ENCODE measurements at places on chromosomes 2 and 18. TPM values are rescaled to one million over a fixed set of nuclear protein-coding genes. Genes with fewer than 3 reads are reported as not detected.

The TCF7L1 gene
- not detected for polyA plus RNA-seq

The SOX11 gene
- 29.7 TPM for polyA plus RNA-seq

The LAMA1 gene
- 1.7 TPM for polyA plus RNA-seq

The KCNG3 gene
- not detected for polyA plus RNA-seq

The VWA3B gene
- polyA plus RNA-seq, result 0.52 TPM

The NTSR2 gene
- not detected for polyA plus RNA-seq

The TMEM127 gene
- polyA plus RNA-seq, result not detected

The TOGARAM2 gene
- 2.9 TPM for polyA plus RNA-seq

The DRC1 gene
- 0.11 TPM for polyA plus RNA-seq

The IL36A gene
- polyA plus RNA-seq, result not detected

The TUBA3E gene
- not detected for polyA plus RNA-seq

The SLC38A11 gene
- 0.83 TPM for polyA plus RNA-seq

The SERPINB3 gene
- polyA plus RNA-seq, result not detected

The IL1B gene
- 0.41 TPM for polyA plus RNA-seq

The SNTG2 gene
- polyA plus RNA-seq, result not detected

The ACVR1 gene
- 32.9 TPM for polyA plus RNA-seq

The TMEM237 gene
- 43.2 TPM for polyA plus RNA-seq

The XRCC5 gene
- 177 TPM for polyA plus RNA-seq

The SATB2 gene
- polyA plus RNA-seq, result 3.2 TPM
